CD8-positive, alpha-beta T cell (primary cell): ENCODE measurements at places on chromosomes 5 and 9.

- DNase-seq = no peak
Measured at GRCh38 chr5:145951071-145951470, 14.7 kb downstream of the SH3RF2 start.

GRCh38 chr5:118776755-118777154 is 211.6 kb downstream of the DTWD2 start:
- DNase-seq = no peak

GRCh38 chr5:14650052-14650451 is 14.5 kb upstream of the OTULIN start:
- DNase-seq = no peak

DNA sequence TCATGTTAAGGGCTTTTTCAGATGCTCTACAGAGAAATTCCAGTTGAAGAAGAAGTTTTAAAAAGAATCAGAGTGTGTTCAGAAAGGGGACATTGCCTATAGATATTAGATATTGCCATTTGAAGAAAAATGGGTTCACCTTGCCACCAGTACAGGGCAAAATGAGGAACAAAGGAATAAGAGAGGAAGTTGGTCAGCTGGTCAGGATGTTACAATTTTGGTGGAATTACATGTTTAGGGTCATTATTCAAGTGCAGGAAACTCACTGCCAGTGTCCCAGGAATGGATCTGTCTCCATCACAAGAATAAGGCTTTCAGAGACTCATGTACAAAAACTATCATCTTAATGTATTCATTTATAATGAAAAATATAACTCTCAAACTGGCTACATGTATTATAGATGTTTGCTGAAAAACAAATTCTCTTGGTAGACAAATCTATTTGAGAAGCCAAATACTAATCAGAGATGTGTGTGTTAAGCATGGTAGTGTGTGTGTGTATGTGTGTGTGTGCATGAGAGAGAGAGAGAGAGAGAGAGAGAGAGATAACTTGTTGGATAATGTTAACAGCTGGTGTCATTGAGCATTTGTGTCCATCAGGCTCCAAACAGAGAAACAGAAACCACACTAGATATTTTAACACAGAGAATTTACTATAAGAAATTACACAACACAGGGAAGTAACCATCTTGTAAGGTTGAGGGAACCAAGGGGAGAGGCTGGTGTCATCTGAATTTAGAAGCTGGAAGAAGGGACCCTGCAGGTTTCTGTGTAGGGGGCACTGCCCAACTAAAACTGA is 5.0 kb upstream of the C1QTNF3 start:
- no peak for DNase-seq

GRCh38 chr9:37876376-37876775 is 27.6 kb downstream of the SLC25A51 start:
- no peak for DNase-seq

- DNase-seq = no peak
Measured at GRCh38 chr9:131082774-131083512, 13.4 kb upstream of the AIF1L start.

- peak; percentile 22 for DNase-seq
Measured at GRCh38 chr9:86075132-86076109, 23.9 kb downstream of the GOLM1 start.
